ENCODE measurements at places on chromosomes 1 and 21.

DNA sequence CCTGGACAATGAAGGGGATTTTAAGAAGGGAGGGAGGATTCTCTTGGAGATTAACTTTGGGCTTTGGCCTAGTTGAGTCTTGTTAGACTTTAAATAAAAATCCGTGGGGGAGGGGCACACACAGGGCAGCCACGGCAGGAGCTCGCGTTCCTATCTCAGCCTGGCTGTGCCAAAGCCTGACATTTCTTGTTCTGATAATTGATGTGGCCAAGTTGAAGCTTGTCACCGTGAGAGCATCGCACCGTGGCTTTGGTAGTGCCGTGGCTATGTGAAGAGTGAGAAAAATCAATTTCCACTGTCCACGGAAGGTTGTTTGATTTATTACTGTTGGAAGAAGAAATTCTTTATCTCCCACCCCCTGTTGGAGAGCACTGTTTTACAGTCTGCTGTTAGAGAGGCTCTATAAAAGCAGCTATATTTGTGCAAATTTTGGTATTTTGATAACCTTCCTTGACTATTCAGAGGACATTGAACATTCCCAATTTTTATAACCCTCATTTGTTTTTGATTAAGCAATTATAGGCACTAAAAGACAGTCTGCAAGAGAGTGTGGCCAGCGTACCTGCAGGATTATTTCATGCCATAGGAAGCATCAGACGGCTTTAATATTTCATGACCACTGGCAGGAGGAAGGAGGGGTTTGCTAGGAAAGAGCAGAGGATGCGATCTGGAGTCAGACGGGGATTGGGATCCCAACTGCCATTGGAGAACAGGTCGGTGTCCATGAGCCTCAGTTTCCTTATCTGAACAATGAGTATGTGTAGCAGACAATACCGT lies 160.7 kb downstream of the KAZN start:
- DNase-seq: no peak

GRCh38 chr1:82161700-82162141 lies 361.0 kb downstream of the ADGRL2 start:
- DNase-seq: peak; percentile 10

- no peak for DNase-seq
Observed at GRCh38 chr1:60413091-60413490, 339.5 kb upstream of the C1orf87 start.

- DNase-seq: no peak
Observed at GRCh38 chr1:52579415-52579814, 22.8 kb upstream of the GPX7 start.

GRCh38 chr1:54428837-54429518 lies 22.8 kb upstream of the SSBP3 start:
- no peak for DNase-seq

- DNase-seq: no peak
Observed at GRCh38 chr1:200907611-200908097, 13.0 kb downstream of the INAVA start.

GRCh38 chr1:59765011-59765730 lies 49.6 kb upstream of the HOOK1 start:
- no peak for DNase-seq

DNA sequence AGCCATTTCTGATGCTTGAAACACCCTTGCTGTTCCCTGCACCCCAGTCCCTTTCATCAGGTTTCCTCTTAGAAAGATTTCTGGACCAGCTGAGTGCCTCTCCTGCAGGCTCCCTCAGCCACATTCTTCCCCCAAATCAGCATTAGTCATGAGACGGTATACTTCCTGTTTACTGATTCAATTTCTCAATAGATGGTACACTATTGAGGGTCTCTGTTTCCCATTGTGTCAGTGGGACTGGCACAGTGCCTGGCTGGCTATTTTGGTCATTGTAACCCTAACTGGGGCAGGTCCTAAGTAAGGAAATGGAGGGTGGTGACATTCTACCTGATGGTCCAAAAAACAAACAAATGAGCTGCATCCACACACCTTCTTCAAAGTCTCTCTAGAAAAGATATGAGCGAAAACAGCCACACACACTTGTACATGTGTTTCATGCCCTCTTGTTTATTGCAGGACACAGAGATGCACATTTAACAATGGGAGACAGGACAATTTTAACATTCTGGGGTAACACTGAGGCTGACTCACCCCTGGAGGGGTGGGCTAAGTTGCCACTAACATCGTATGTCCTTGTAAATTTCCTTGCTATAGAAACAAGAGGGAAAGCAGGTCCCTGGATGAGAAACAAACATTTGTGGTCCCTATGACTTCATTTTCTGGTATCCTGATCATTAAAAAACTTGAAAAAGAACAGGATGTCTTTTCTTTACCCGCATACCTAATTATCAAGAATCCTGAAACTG lies 77.5 kb downstream of the RRAGC start:
- DNase-seq: no peak

DNA sequence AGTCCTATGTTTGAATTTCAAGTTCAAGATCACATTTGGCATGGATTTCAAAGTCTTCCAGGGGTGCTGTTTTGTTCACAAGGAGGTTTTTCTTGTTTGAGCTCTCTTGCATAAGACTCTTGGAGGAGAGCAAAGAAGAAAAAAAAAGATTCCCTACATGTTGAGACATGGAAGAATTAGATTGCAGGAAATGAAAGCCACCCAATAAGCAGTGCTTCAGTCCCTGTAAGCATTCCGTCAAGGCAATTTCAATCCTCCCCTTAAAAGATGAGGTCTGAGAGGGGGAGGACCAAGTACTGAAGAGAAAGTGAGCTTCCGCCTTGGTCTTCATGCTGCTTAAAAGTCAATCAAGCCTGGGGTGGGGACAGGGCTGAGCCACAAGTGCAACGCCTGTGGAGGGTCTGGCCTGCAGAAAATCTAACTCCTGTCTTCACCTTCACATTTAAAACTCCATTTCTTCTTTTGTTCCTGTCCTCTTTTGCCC lies 50.2 kb downstream of the LPAR3 start:
- DNase-seq: no peak
